ENCODE measurements at places on chromosomes 11 and 22.
A peak's percentile ranks its signal among the peaks of the same experiment; 100 is the strongest.

DNA sequence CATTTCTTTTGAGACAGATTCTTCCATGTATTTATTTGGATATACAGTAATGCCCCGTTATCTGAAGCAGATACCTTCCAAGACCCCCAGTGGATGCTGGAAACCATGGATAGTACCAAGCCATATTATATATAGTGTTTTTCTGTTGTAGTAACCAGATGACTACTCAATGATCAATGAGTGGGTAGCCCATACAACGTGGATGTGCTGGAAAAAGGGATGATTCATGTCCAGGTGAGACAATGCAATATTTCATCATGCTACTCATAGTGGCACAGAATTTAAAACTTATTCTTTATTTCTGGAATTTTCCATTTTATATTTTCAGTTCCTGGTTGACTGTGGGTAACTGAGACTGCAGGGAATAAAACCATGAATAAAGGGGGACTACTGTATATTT, 427.5 kb downstream of the METTL15 start:
- no peak for DNase-seq

DNA sequence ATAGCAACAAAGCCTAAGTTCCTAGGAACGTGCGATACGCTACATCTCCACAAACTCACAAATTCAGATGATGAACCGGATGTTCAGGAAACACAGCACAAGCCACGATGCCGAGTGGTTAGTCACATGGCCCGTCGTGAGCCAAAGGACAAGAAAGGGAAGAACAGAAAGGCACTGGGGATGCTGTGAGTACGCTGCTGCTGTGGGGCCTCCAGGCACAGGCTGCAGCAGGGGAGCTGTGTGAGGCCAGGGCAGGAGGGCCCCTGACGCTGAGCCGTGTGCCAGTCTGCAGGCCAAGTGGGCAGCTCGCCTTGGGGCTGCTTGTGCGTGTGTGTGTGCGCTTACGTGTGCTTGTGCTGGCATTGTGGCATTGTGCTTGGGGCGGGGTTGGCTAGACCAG, 89.4 kb downstream of the CTTN start:
- DNase-seq = no peak

DNA sequence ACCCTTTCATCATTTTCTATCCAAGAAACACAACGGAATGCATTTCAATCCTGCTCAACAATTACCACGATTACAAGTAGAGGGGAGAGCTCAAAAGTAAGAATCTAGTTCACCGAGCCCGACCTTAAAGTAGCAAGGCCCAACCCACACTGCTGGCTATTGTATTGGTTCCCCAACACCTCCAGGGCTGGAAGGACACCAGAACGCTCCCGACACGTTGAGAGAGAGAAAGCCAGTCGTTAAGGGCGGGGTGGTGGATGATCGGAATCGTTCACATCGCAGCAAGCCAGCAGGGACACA, 690 bp downstream of the CKAP5 start:
- DNase-seq = no peak

DNA sequence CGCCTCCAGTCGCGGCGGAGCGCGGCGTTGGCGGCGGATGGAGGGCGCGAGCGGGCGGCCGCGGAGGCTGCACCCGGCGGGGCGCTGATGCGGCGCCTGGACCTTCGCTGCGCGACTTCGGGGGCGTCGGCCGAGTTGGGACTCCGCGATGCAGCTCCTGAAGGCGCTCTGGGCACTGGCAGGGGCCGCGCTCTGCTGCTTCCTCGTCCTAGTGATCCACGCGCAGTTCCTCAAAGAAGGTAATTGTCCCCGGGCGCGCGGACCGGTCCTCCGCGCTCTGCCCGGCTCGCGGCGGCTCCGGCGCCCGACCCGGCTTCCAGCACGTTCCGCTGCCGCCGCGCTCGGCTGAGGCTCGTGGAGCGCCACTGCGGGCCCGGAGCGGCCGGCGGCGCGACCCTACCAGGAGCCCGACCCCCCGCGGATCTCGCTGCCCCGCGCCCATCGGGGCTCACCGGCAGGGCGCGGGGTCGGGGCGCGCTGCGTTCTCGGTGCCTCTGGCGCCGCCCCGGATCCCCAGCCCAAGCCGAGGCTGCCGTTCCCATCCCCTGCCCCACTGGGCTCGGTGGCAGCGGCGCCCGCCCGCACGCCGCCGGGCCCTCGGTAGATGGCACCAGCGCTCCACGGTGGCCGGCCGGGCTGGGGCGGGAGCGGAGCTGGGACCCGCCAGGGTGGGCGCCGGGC, 1251.2 kb downstream of the BRD1 start:
- no peak for DNase-seq

DNA sequence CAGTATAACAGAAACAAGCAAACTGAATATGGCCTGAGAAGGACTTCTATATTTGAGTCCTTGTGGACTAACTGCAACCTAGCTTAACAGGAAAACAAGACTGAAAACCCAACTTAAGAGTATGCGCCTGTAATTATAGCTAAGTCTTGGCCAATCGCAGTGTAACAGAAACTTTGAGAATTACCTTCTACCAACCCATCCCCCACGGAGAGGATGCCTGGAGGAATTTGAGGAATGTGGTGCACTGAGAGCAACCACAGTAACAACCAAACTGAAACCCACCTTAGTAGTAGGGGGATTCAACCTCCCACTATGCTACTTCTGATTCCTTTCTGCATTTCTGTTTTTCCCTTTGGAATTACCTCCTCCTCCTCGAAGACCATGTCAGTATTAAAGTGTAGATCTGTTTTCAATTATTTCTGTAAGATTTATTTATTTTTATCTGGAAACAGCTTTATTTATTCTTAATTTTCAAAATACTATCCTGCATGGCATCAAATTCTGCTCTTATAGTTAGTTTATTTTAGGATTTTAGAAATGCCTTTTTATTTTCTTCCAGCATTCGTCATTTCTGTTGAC, 393.6 kb downstream of the KCNA4 start:
- DNase-seq = no peak

DNA sequence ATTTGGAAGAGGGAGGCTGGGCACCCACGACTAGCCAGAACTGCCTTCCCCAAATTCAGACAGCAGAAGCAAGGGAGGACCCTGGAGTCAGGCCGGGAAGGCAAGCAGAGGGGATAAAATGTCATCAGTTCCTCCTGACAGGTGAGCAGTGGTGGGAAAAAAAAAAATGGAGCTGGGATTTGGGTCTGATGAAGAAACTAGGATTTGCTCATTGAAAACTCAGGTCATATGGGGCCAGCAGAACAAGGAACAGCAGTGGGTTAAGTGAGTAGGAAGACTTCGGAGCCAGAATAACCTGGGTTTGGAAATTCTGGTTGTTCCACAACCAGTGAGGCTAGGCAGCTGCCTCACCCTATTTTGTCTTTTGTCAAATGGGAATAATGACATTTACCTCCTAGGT, 28.9 kb upstream of the DRD2 start:
- no peak for DNase-seq

GRCh38 chr22:46800102-46800857, 37.8 kb downstream of the TBC1D22A start:
- no peak for DNase-seq

GRCh38 chr11:128766591-128767081, 72.8 kb downstream of the FLI1 start:
- no peak for DNase-seq

DNA sequence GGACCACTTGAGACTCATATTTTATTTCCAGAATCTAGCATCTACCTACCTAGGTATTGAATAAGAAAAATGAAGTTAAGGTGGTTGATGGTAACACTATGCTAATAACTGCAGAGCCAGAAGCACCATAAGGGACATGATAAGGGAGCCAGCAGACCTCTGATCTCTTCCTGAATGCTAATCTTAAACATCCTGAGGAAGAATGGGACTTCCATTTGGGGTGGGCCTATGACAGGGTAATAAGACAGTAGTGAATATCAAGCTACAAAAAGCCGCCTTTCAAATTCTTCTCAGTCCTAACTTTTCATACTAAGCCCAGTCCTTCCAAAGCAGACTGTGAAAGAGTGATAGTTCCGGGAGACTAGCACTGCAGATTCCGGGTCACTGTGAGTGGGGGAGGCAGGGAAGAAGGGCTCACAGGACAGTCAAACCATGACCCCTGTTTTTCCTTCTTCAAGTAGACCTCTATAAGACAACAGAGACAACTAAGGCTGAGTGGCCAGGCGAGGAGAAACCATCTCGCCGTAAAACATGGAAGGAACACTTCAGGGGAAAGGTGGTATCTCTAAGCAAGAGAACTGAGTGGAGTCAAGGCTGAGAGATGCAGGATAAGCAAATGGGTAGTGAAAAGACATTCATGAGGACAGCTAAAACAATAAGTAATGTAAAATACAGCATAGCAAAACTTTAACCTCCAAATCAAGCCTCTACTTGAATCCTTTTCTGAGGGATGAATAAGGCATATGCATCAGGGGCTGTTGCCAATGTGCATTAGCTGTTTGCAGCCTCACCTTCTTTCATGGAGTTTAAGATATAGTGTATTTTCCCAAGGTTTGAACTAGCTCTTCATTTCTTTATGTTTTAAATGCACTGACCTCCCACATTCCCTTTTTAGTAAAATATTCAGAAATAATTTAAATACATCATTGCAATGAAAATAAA, 2.1 kb downstream of the HBB start:
- DNase-seq = peak; percentile 91

DNA sequence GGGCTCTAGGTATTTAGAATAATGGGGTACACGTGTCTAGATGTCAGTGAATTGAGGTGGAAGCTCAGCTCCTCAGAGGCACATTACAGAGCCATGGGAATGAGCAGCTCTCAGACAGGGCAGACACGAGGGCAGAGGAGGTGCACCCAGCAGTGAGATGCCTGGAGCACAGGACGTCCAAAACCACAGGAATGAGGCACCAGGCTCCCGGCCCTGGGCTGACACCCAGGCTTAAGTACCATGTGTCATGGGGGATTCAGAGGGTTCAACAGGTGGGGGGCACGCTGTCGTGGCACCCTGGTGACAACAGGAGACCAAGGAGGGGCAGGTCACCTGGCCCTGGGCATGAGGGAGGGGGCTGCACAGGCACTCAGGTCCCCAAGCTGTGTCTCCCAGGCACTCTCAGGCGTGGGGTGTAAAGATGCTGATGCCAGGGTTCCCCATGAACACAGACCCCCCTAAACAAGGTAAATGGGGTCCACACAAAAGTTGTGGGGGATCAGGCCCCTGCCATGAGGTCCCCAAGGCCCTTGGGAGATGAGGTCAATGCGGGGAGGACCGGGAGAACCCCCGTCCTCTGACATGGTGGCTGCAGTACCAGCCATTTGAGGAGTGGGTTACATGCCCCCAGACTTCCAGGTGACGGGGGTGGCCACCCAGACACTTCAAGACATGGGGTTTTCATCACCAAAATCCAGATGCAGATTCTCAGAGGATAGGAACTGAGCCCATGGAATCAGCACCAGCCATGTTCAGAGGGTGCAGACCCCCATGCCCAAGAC, 5.6 kb upstream of the SYT8 start:
- no peak for DNase-seq

- no peak for DNase-seq
Measured at GRCh38 chr22:40484906-40485669, 114.7 kb downstream of the SGSM3 start.

GRCh38 chr11:128725630-128726319, 31.9 kb downstream of the FLI1 start:
- peak; percentile 28 for DNase-seq

DNA sequence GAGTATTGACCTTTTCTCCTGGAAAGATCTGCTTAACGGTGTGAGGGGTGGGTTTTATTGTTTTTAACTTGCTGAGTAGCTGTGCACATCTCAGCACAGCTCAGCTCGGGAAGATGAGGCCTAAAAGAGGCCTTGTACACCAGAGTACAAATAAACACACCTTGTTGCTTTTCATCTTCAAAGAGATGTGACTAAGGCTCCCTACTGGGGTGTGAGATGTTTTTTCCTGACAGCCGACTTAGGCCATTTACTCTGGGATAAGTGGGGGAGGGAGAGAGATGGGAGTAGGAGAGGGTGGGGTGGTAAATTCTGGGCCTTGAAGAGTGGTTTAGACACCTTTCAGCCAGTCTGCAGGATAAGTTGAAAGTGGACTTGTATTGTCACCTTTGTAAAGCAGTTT, 2.9 kb downstream of the LDLRAD3 start:
- DNase-seq = no peak

GRCh38 chr11:76766521-76766920, 16.6 kb upstream of the TSKU start:
- no peak for DNase-seq

DNA sequence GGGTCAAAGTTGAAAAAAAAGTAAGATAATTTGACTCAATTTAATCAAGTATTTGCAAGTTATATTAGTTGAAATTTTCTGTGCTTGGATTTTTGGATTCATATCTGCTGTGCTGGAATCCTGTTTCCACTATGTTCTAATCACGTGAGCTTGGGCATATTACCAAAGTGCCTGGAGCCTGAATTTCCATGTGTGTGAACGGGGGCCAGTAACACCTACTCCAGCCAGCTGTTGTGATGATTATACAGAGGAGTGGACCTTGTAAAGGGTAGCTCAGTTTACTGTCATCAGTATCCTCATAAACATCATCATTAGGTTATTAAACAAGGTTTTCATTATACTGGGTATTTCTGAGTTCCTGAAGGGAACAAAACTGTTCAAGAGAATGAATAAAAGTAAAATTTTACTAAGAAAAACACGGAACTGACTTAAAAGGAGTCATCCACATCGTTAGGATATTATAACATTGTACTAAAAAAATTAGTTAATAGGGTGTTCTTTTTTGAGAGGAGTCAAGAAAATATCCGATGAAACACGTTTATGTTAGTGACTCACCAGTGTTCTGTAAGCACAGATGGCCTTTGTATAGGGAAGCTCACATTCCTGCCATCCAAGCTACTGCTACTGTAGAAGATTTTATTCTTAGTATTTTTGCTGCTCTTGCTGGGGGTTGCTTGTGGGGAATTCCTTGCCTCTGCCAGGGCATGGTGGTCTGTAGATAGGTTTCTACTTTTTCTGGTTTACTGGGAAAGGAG, 144.1 kb downstream of the ARHGAP42 start:
- no peak for DNase-seq

DNA sequence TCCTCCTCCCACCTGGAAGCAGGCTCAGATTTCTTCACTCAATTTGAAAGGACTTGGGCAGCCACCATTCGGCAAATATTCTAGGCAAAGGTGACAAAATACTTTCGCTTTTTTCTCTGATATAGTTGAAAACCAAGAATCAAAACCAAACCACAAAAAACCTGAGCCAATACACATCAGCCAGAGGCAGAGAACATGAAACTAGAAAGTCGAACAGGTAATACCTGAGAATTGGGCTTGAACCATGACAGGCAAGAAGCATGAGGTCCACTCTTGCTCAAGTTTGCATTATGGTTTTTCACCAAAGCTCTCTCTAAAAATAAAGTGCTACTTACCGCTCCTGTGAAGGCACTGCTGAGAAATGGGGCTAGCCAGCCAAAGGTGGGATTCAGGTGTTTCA, 26.2 kb upstream of the LDLRAD3 start:
- no peak for DNase-seq

GRCh38 chr11:1129611-1130160, 28.1 kb upstream of the MUC5AC start:
- DNase-seq = no peak

GRCh38 chr22:25007444-25008106, 55.1 kb downstream of the KIAA1671 start:
- no peak for DNase-seq
